ENCODE measurements at places on chromosomes 12 and 14.

GRCh38 chr12:116382686-116383530, 105.4 kb upstream of the MED13L start:
- no peak for DNase-seq

- peak; percentile 21 for DNase-seq
Observed at GRCh38 chr12:48454667-48455066, 17.7 kb upstream of the ANP32D start.

GRCh38 chr14:61568572-61569011, 126.7 kb upstream of the HIF1A start:
- peak; percentile 74 for DNase-seq

- DNase-seq = peak; percentile 19
Observed at GRCh38 chr12:125330645-125331341, 265.6 kb downstream of the AACS start.

GRCh38 chr12:104722601-104723534, 235.2 kb downstream of the SLC41A2 start:
- DNase-seq = no peak

- DNase-seq = no peak
Observed at GRCh38 chr14:101102875-101103274, 199.4 kb upstream of the RTL1 start.

DNA sequence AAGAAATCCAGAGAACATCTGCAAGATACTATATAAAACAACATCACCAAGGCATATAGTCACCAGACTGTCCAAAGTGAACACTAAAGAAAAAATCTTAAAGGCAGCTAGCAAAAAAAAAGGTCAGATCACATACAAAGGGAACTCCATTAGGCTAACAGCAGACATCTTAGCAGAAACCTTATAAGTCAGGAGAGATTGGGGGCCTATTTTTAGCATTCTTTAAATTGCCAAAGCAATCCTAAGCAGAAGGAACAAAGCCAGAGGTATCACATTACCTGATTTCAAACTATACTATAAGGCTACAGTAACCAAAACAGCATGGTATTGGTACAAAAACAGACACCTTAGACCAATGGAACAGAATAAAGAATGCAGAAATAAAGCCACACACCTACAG, 92.5 kb downstream of the IPO8 start:
- no peak for DNase-seq

- DNase-seq = no peak
Observed at GRCh38 chr12:12612358-12612757, 682 bp downstream of the CREBL2 start.

GRCh38 chr14:74840603-74841030, 35.3 kb downstream of the PROX2 start:
- DNase-seq = no peak

DNA sequence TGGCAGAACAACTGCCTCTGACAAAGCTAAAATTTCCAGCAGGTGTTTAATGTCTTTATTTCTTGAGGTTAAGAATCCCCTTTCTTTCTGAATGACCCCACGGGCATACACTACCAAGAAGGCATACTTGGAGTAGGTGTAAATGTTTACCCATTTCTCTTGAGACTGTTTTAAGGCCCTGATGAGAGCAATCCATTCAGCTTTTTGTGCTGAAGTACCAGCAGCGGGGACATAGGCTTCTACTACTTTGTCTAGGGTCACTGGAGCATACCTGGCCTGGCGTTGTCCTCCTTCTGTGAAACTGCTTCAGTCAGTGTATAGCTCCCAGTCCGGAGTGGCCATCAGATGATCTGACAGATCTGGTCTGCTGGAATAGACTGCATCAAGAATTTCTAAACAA, 22.7 kb downstream of the ANG start:
- no peak for DNase-seq

GRCh38 chr12:6450091-6450868, 1.6 kb upstream of the TAPBPL start:
- DNase-seq = no peak

DNA sequence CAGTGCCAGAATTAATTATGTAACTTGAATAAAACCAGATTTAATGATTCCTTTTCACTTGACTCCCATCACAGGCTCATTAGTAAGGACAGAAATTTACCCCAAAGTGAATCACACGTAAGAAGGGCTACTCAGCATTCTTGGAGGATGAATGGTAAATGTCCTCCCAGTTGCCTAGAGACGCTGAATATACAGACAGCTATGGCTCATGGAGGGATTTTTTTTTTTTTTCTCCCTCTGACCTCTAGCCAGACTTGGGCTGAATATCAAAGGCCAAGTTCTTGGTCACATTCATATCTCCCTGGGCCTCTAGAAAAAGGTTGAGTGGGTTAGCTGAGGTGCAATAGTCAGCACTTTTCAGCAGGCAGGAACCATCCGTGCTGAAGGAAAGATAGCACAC, 77.5 kb downstream of the PHLDA1 start:
- no peak for DNase-seq

- DNase-seq = no peak
Observed at GRCh38 chr12:11840366-11840765, 190.9 kb downstream of the ETV6 start.

DNA sequence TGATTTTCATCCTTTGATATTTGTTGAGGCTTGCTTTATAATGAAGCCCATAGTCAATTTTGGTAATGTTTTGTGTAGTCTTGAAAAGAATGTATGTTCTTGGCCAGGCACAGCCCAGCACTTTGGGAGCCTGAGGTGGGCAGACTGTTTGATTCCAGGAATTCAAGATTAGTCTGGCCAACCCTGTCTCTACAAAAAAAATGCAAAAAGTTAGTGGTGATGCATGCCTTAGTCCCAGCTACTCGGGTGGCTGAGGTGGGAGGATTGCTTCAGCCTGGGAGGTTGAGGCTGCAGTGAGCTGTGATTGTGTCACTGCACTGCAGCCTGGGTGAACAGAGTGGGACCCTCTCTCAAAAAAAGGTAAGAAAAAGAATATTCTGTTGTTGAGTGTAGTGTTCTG, 10.8 kb downstream of the ETNK1 start:
- no peak for DNase-seq

- peak; percentile 29 for DNase-seq
Observed at GRCh38 chr12:55060470-55060869, 40.7 kb downstream of the NEUROD4 start.

GRCh38 chr12:9673404-9674225, 4.1 kb downstream of the CLEC2D start:
- peak; percentile 67 for DNase-seq

- DNase-seq = no peak
Observed at GRCh38 chr14:62179367-62180018, 417.3 kb downstream of the SNAPC1 start.

DNA sequence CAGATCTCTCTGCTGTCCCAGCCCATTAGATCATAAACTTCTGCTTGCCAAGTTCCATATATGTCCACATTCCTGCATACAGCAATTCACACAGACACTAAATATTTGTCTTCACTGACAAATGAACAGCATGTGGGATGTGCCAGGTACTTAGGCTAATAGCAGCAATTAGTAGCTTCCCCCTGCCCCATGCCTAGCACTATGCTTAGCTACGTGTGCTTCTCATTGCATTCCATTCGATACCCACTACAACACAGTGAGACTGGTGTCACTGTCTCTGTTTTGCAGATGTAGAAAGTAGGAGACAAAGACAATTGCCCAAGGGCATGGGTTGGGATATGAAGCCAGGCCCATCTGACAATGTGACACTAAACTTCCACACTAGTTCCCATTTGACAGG, 308.4 kb downstream of the BCL11B start:
- DNase-seq = no peak

DNA sequence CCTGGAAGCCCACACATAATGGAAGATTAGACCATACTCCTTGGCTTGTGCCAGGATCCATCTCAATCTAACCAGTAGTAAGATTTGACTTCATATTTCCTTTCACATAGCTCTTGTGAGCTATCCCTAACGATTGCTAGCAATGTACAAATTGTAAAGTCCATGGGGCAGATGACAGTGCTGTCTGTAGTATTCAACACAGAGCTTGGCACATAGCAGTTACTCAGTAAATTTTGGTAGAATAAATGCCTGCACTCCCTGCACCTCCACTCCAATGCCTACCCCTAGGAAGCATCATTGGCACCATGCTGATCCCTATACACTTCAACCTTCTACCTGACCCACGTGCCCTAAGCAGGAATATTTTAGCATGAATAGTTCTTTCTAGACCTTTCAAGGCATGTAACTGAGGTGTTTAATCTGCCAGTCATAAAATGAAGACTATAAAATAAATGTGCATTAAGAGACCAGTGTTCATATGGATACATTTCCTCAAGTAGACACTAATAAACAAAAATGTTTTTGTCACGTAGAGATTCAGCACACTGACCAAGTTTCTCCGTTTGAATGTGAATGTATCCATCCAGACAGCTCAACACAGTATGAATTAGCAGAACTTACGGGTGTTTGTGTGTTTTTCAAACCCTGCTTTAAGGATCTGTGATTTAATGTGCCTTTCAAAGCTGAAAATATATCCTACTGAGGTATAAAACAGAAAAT, 98.8 kb downstream of the BMP4 start:
- DNase-seq = no peak

DNA sequence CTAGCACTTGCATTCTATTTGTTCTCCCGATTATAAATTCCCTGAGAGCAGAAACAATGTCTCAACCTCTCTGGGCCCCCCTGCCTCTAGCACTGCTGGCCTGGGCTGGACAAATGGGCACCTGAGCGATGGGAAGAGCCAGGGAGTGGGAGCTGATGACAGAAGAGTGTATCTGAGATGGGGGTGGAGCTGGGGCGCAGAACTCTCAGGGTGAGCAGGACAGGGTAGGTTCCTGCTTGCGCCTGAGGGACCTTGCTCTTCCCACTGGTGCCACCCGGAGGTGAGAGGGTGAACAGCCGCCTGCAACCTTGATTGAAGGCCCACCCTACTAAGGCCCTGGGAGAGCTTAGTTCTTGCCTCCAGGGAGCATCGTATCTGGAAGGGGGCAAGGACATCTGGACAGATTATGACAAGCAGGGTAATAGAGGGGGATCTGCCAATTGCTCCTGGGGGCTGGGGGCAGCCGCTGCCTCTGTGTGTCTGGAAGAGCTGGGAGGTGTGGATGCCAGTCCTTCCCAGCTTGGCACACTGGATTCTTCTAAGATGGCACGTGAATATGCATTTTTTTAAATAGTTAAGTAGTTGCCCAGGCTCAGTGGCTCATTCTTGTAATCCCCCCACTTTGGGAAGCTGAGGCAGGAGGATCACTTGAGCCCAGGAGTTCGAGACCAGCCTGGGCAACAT, 43.0 kb upstream of the TSPAN9 start:
- peak; percentile 38 for DNase-seq

All from naive thymus-derived CD4-positive, alpha-beta T cell (primary cell).